Stimulated activated naive CD4-positive, alpha-beta T cell treated with Interleukin-2 at 50 U/mL for 16 hours (primary cell): ENCODE measurements at places on chromosomes 16 and 17.

DNA sequence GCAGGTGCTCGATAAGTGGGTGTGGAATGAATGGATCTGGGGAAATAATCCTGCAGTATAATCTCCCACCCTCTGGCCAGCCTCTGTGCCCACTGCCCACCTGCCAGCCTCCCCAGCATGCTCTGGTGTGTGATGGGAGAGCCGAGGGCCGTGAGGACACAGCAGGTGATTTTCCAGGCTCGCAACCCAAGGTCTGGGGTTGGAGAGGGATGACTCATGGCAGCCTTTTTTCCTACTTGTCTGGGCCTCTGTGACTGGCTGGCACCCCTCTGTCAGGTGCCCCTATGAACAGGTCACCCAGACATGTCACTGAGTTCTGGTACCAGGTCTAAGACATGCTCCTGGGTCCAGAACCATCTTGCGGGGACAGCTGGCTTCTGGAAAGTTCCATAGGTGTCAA is 385.7 kb upstream of the TNRC6C start:
- no peak for DNase-seq

- no peak for DNase-seq
These were observed 2.6 kb upstream of the ANKFN1 start for GRCh38 chr17:56150649-56151048.

GRCh38 chr17:77725846-77726245 is 232.7 kb upstream of the TNRC6C start:
- no peak for DNase-seq

DNA sequence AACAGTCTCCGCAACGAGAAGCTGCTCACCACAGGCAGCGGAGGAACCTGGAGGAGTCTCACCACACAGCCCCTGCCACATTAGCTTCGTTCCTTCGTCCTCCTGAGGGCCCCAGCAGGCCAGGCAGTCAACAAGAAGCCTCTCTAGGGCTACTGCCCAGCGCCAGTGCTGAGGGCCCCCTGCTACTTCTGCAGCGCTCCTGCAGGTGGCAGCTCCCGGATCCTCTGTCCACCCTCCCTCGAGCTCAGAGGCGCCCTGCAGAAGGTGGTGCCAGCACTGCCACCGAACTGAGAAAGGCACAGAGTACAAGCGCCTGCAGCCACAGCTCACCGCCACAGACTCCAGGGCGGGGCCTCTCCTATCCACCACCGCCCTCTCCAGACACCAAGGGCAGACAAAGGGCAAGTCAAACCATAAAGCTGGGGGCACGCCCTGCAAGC is 27.3 kb downstream of the KDM8 start:
- peak; percentile 62 for DNase-seq

- DNase-seq: no peak
These were observed 515.3 kb downstream of the GRIN2A start for GRCh38 chr16:9666834-9667480.

GRCh38 chr17:45265821-45266220 is 3.9 kb upstream of the SPATA32 start:
- no peak for DNase-seq

- DNase-seq: no peak
These were observed 23.7 kb downstream of the HELZ start for GRCh38 chr17:67221062-67221998.

DNA sequence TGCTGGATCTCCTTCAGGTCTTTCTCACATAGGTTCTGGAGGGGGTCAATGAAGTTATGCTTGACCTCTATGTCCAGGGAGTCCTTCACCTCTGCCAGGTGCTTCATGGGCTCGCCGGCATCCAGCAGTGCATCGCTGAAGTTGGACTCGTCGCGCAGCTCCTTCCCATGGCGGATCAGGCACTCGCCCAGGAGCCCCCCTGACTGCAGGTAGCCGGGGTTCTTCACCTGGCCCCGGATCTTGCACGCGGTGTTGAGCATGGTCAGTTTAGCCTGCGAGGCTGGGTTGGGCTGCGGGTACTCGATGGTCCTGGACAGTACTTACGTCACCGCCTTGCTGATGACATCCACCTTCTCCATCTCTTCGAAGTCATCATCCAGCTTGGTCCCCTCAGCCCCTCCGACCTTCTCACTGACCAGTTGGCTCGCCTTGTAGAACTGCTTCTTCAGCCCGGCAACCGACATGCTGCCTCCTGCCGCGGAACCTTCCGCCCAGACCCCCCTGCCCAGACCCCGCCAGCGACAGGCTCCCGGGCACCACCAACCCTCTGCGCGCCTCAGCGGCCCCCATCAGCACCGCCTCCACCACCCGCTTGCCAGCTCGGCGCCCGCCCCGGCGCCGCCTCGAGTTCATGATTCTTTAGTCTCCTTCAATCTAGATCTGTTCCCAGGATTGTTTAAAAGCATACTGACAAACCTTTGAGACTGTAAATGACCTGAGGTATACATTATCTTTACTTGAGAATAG is 99.8 kb downstream of the KPNA2 start:
- DNase-seq: no peak

GRCh38 chr16:50567651-50568050 is 19.5 kb downstream of the NKD1 start:
- DNase-seq: no peak

GRCh38 chr17:73436954-73437353 is 125.2 kb upstream of the CDC42EP4 start:
- no peak for DNase-seq

- DNase-seq: no peak
These were observed 16.5 kb upstream of the CMTM4 start for GRCh38 chr16:66713076-66713475.

DNA sequence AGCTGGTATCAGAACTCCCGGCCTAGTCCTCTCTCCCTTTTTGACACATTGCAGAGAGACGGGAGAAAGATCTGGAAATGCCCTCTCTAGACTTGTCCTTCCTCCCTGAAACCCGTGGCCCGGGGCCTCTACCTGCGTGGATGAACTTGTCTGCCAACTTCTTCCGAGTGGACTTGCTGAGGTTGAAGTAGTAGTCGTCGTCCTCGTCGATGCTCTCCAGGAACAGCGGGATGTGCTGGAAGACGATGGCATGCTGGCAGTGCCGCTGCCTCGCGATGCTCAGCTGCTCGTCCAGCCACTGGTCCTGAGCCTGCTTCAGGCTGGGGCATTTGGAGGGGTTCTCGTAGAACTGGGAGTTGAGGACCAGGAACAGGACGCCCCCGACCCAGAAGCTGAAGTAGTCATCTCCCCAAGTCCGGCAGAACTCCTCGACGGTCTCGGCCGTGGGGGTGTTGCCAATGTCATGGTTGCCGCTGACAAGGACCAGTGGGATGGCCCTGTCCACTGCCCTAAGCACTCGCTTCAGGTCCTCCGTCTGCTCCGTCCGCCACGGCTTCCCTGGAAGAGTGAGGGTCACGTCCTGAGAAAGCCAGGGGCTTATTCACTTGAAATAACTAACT is 99.1 kb downstream of the CPPED1 start:
- DNase-seq: no peak

DNA sequence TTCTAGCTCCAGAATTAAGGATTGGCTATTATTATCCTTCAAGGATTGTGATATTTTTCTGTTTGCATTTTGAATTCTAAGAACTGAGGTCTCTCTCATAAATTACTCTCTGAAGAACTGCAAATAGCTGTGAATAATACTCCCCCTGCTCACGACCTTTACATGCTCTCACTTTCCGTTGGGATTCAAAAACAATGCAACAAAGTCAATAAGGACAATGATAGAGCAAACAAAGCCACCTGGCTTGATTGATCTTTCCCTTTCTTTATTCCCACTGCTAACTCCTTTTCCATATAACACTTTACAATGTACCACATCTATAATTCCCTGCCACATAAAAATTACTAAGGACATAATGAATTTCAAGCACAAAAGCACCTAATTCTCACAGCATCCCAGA is 523.0 kb upstream of the CA10 start:
- DNase-seq: no peak

DNA sequence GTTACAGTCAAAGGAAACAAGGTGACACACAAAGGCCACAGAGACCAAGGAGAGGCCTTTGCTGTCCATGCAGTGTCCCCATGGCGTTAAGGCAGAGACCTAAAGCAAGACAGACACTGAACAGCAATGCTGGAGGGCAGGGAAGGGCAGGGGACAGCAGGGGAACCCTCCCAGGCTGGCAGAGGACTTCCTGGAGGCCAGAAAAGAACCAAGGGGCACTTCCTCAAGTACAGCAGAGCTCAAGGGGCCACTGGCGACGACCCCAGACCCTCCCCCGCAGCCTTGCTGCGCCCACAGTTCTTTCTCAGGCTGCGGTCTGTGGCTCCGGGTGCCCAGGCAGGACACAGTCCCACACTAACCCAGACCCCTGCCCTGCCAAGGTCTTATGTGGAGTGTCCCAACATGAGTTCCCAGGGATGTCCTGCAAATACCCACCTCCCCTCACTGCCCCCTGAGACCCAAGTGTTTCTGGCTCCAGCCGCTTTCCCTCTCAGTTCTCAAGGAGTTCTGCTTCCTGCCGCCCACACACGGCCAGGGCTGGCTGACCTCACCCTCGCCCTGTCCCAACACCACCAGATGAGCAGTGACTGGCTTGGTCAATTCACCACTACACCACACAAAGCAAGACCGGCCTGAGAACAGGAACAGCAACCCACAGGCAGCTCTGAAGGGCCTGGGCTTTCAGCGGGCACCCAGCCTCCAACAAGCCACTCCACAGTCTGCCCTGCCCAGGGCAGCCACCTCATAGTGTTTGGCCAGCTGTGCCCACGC is 4.2 kb downstream of the CLCN7 start:
- no peak for DNase-seq

- no peak for DNase-seq
These were observed 18.6 kb downstream of the KCTD2 start for GRCh38 chr17:75065562-75066151.

DNA sequence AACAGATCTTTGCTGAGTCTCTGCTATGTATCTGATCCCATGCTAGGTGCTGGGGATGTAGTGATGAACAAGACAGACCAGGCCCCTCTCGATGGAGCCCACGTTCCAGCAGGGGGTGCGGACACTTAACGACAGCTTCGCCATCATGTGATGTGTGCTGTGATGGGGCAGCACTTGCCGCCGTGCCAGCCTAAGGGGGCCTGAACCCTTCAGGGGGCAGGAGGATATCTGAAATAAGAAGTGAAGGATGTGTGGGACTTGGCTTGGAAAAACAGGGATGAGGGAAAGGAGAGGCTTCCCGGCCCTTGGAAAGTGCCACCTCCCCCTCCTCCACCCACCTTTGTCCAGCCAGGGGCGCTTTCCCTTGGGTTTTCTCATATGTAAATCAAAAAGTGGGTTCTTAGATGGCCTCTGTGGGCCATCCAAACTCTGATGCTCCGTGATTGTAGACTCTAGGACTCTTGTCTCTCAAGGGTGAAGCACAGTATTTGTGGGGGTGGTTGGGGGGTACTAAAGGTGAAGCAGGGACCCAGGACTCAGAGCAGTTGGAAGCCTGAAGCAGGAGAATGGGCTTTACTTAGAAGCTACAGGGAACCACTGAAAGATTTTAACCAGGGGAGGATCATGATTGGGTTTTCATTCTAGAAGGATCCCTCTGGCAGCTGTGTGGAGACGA is 4.0 kb upstream of the DLX3 start:
- no peak for DNase-seq

DNA sequence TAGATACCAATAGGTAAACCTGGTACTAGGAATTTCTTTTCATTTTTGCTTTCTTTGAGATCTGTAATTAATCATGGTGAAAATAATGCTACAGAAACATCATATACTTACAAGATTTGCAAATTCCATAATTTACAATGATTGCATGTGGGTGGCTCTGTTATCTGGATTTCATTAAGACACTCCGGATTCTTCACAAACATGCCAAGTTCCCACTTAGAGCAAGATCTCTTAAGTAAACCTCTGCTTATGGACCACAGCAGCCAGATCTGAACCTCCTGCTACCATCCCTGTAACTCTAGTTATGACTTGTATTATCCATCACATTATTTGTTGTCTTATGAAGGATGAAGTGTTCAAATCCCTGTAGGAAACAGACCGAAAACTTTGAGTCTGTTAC is 424.7 kb downstream of the CDH13 start:
- no peak for DNase-seq

DNA sequence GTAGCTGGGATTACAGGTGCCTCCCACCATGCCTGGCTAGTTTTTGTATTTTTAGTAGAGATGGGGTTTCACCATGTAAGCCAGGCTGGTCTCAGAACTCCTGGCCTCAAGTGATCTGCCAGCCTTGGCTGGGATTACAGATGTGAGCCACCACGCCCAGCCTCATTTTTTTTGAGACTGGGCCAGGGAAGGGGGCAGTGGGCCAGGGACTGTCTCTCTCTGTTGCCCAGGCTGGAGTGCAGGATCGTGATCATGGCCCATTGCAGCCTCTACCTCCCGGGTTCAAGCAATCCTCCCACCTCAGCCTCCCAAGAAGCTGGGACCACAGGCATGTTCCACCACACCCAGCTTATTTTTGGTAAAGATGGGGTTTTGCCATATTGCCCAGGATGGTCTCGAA is 16.0 kb downstream of the RSL1D1 start:
- no peak for DNase-seq
